ENCODE measurements at places on chromosomes 13 and 19.

DNA sequence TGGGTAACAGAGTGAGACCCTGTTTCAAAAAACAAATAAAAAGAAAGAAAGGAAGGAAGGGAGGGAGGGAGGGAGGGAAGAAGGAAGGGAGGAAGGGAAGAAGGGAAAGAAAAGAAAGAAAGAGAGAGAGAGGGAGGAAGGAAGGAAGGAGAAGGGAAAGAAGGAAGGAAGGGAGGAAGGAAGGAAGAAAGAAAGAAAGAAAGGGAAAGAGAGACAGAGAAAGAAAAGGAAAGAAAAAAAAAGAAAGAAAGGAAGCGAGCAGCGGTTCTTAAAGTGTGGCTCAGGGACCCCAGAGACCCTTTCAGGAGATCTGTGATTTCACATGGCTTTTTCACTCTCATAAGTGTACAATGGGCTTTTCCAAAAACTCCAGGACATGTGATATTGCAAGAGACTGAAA is 9.9 kb upstream of the CADM4 start:
- no peak for DNase-seq

DNA sequence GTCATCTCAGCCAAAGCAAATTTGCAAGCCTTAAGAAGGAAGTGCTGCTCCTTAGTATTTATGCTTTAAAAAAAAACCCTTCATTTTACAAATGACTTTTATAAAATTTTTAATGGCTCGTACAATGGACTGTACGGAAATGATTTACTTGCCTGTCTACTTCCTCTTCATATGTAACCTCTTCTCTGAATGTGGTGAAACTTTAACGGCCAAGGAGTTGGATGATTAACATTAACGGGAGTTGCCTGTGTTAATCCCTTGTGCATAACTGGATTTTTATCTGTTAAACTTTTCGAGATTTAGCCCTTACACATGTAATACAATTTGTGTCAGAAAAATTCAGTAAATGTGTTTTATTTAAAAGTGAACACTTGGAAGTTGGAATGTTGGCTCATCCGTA is 429.4 kb downstream of the TBC1D4 start:
- no peak for DNase-seq

- DNase-seq, result no peak
Measured at GRCh38 chr13:108786456-108787200, 157.2 kb downstream of the MYO16 start.

DNA sequence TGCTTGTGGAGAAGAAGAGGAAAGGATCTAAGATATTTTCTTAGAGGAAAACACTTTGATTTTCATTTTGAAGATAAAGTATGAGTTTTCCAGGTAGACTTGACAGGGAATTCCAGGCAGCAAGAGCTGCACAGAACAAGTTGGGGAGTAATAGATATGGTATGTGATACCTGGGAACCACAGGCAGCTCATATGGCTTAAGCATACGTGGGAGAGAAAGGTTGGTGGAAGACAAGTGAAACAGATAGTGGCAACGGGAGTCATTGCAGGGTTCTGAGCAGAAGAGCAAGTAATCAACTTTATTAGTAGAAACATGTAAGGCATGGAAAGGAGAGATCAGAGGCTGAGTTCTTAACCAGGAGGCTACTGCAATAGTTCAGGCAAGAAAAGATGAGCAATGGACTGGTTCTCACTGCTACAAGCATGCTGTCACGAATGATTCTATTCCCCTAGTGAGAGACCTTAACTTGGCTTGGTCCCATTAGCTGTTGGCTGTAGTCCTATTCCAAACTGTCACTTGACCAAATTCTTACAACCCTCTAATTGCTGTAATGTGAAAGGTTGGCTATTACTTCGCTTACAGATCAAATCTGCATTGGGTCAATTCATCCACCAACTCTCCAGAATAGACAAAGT is 217.9 kb downstream of the VWA8 start:
- DNase-seq, result no peak

GRCh38 chr19:29315556-29316190 is 102.7 kb upstream of the UQCRFS1 start:
- DNase-seq, result no peak

GRCh38 chr13:41268764-41269163 is 5.4 kb upstream of the MTRF1 start:
- no peak for DNase-seq

DNA sequence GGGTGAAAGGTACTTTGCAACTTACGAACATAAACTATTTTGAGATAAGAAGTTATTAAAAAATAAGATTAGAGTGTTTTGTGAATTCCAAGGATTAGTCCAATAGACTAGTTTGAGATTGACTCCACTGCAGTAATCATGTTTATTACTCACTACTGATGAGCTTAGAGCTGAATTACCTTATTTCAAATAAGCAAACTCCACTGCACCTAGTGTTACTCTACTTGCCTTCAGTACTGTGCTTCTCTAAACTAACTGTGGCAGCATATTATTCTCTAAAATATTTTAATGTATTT is 111.7 kb downstream of the MIPEP start:
- DNase-seq, result no peak

DNA sequence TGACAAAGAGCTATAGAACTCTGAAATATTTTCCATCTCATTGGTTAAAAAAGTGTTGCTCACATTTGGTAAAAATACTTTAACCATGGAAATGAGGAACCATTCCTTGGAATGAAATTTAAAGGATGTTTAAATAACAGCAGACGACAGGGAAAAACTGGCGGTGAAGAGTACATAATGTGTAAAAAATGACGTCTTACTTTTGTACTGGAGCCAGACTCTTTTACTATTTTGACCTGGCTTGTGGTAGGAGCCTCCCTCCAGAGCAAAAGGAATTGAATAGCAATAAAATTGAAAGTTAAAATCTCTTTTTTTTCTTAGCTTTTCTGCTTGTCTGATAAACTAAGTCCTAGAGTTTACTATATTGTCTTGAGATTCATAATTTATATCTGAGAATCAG is 426.2 kb upstream of the KLHL1 start:
- DNase-seq, result no peak

DNA sequence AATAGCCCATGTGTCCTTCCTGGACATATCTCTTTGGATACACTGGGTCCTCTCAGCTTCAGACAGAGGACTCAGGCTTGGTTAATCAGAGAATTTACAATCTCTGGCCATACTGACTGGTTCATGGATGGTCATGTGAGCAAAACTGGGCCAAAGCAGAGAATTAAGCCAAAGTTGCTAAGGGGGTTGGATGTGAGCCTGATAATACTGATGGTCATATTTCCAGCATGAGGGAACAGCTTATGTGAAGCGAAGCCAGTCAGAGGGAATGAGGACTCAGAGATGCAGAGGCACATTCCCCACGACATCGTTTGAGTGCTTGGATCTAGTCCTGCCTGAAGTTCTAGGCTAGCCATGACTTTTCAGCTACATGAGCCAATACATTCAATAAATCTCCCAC is 22.0 kb upstream of the LRRC4B start:
- DNase-seq, result no peak

GRCh38 chr19:13302526-13303270 is 152.5 kb downstream of the IER2 start:
- DNase-seq, result no peak

DNA sequence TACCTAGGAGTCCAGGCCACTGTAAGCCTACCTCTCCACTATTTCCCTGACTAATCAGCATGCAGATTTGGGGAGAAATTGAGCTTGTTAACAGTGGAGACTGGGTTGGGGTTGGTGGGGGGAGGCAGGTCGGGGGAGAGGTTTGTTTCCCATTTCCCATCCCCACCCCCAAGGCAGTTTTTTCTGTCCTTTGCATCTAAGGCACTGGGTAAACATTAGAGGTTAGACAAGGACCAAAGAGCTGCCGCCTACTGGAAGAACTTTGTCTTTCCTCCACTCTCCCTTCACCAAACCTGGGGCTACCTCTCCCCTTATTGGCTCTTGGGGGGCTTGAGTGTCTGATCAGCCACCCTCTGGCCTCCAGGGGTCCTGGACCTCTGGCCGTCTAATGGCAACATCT is 953 bp downstream of the KCNN4 start:
- no peak for DNase-seq

DNA sequence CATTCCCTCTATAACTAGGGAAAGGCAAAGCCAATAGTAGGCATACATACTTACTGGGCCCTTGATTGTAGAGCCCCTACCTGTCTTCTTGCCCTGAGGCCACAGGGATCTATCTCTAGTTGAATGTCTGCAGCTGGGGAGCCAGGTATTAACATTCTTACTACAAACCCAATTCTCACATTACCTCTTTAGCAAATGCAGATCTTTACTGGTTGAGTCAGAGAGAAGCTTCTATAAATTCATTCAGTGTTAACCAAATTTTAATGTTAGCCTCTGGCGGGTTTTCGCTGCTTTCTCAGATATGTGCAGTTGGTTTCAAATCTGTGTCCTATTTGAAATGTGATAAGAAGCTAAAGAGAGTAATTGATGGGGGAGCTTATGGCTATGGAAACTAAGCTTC is 43.2 kb downstream of the SERTM1 start:
- no peak for DNase-seq

DNA sequence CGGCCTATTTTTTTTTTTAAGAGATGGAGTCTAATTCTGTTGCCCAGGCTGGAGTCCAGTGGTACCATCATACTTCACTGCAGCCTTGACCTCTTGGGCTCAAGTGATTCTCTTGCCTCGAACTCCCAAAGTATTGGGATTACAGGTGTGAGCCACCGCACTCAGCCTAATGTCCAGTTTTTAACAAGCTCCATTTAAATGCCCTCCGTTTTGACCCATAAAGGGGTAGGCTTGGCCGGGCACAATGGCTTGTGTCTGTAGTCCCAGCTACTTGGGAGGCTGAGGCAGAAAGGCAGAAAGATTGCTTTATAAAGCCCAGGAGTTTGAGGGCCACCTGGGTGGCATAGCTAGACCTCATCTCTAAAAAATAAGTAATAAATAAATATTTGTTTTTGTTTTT is 11.8 kb downstream of the LDLR start:
- no peak for DNase-seq

GRCh38 chr13:93758575-93758974 is 532.0 kb downstream of the GPC6 start:
- DNase-seq, result no peak

Measured in T-helper 2 cell (primary cell).